ENCODE measurements at places on chromosomes 5 and 9.

DNA sequence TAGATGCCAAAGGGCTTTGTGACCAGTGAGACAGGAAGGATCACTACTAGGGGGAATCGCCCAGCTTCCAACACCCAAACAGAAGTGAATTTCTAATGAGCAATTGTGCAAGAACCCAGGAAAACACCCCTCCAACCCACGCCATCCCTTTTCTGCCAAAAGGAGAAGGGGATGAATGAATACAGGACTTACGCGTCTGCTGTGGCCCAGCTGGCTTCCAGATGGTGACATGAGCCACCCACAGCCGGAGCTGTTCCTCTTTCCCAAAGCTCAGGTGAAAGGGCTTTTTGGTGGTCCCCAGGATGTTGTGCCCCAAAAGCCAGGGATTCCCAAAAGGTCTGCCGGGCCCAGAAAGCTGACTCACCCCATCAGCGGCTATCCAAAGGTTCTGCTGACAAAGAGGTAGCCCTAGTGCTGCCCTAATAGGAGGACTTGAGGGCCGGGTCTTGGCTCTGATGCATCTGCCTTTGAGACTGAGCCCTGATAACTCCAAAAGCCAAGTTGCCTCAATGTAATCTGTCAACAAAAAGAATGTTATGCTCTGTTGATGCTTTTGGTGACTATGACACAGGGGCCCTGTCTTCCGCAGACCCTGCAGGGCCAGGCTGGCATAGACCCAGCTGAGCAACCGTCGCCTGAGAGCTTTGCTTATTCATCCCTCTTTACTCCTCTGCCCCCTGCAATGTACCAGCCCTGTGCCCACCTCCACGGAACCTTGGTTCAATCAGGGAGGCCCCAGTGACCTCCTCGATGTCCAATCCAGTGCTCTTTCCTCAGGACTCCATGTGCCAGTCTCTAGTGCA, 14.5 kb downstream of the GSN start:
- no peak for DNase-seq

GRCh38 chr9:85617141-85617670, 124.5 kb downstream of the AGTPBP1 start:
- no peak for DNase-seq

- no peak for DNase-seq
Measured at GRCh38 chr9:125293134-125293533, 31.5 kb downstream of the GAPVD1 start.

DNA sequence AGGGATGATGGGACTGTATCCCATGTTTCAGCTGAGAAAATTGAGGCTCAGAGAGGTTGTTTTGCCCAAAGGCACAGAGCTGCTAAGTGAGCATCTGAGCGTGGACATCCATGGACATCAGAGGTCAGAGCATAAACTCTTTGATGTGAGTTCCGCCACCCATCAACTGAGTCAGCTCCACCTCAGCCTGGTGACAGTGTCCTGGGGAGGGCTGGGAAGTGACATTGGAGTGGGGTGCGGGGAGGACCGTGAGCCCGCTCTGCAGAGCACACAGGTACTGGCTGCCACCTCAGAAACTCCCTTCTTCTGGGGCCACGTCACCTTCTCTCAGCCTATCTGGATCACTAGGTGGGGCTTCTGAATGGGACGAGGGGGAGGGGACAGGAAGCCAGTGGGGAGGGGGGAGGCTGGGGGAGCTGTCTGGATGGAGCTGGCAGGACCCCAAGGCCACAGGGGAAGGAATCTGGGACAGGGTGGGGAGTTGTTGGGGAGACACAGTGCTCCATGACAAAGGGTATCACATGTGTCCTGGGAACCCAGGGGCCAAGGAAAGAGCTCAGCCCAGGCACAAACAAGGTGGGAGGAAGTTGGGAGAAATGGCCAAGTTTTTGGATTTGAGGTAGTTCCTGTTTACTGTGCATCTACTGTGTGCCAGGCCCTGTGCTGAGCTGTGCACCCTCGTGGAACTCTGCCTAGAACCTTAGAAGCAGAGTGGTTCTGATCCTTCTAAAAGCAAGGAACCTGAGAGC, 2.5 kb downstream of the LAMC3 start:
- DNase-seq: no peak

DNA sequence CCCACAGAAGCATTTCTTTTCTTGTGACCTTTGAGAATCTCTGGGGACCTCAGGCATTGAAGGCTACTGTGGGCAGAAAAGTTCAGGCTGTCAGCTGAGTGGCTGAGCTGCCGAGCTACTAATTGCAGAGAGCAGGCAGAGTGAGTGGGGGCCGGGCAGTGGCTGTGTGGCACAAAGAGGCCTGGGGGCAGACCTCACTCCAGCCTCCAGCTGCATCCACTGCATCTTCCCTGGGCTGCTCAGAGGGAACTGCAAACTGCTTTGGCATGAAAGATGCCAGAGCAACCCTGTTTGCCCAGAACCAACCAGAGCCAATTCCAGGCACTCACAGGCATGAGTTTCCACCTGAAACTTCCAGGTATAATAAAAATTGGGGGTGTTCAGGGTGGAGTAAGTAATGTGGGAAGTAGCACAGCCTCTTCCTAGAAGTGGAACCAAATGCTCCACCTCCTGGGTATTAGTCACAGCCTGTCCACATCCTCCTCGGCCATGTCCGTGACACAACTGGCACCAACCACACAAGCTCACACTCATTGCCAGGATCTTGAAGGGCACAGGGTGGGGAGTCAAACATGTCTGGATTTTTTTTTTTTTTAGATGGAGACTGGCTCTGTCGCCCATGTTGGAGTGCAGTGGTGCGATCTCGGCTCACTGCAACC, 548.9 kb downstream of the BNC2 start:
- DNase-seq: no peak

DNA sequence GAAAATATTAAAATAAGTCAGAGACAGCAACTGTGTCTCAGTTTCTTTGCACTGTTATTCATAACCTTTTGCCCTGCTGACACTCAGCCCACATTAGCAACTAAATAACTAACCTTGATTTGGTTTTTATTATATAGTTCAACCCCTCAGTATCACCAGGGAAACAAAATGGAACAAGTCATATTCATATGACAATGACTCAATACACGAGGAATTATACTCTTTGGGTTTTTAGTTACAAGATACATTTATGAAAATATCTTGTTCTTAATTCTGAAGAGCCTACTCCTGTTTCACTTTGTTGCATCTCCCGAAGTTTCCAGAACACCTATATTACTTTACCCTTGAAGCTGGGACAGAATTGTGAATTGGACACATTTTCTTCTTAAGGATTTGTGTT, 845.4 kb downstream of the EFNA5 start:
- DNase-seq: no peak

GRCh38 chr9:116391306-116391900, 237.8 kb downstream of the PAPPA start:
- no peak for DNase-seq

GRCh38 chr5:113474100-113474728, 14.0 kb downstream of the MCC start:
- no peak for DNase-seq

DNA sequence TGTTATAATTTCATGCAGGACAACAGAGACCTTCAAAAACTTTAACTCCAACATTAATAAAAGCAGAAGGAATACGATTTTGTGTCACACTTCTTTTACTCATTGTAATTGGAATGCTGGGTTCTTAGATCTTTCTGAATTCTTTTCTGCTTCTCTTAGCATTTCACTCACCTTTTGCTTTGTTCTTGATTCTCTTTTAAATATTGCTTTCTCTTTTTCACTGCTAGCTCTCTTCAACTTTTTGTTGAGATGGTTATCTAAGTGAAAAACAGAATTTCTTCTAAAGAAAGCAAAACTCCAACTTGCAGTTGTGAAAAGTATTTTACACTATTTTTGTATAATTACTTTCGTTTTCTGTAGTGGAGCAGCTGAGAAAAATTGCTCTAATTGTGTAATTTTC, 212.6 kb upstream of the KIF2A start:
- no peak for DNase-seq

DNA sequence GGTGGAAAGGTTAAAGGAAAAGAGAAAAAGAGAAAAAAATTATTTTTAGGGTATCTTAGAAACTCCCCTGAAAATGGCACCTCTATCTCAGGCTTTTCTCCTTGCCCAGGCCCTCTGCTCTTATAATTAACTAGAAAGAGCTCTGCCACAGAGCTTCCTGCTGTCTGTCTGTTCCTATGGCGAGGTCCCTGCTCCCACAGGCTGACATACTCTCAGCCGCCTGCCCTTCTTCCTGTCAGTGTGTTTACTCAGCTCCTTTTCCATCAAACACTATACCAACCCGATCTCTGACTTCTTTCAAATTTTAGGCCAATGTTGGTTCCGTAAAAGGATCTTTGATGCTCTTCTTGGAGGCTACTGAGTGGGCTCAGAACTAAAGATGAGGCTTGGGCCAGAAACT, 482.6 kb downstream of the DMAC1 start:
- no peak for DNase-seq

DNA sequence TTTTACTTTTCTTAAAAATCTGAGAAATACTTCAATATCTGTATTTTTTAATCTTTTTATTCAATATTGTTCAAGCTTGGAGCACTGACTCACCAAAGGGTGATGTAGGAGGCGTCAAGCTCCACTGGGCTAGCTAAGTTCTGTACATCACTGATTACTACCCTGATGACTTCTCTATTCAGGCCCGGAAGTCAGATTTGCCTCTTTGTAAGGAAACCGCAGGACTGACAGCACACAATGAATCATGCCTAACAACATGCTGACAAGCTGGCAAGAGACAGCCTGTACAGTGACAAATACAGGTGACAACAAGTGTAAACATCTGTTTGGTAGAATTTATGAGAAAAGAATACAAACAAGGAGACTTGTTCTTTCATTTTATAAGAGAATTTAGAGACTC, 627.9 kb upstream of the RORB start:
- no peak for DNase-seq

DNA sequence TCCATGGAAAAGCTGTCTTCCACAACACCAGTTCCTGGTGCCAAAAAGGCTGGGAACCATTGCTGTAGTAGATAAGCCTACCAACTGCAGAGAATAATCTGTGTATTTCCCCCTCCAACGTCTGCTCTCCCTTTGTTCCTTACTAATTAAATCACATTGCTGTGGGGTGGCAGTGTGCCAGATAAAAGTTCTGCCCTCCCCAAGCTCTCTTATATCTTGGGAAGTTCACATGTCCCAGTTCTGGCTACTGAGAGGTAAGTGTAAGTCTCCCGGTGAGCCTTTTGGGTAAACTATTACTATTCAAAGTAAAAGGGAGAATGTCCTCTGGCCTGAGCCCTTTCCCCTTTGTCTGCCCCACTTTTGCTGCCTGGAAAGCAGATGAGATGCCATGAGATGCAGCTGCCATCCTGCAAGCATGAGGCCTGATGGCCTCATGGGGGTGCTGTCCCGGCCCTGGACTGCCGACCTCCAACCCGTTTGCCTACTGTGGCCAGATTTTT, 14.7 kb downstream of the ENC1 start:
- no peak for DNase-seq

DNA sequence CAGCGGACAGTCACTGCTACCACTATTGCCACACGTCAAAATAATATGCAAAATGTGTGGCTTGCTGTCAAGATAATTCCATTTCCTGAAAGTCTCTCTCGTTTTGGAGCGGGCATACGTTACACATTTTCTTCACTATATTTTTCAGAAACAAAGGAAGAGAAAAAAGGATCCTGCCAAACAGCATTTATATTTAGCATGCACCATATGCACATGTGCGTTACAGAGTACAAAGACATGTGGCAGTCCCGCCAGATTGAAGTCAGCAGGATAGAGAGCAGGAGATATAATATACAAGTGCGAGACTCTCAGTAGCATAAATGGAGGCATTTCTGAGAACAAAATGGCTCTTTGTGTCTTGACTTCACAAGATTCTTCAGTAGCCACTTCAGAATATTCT, 221.6 kb upstream of the KIF2A start:
- DNase-seq: no peak
